CD4-positive, alpha-beta T cell treated with Interleukin-1 beta for 1 hour (primary cell): ENCODE measurements at places on chromosomes 7 and 10.

DNA sequence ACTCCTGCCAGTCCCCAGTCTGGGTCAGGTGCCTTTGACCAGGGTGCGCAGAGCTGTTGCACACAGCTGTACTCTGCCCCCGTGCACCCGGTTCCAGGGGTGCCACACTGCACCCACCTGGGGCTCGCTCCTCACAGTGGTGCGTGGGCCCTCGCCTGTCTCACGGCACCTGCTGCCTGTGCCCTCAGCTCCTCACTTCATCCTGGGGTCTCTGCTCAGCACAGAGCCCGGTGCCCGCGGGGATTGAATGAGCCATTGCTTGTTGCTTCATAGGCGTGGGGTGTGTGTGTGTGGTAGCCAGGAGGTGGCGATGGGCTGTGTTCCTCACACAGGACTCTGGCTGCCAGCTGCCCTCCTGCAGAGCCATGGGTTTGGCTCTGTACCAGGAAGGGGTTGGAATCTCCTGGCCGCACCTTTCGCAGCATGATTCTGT is 18.5 kb downstream of the EIF3B start:
- DNase-seq: no peak

DNA sequence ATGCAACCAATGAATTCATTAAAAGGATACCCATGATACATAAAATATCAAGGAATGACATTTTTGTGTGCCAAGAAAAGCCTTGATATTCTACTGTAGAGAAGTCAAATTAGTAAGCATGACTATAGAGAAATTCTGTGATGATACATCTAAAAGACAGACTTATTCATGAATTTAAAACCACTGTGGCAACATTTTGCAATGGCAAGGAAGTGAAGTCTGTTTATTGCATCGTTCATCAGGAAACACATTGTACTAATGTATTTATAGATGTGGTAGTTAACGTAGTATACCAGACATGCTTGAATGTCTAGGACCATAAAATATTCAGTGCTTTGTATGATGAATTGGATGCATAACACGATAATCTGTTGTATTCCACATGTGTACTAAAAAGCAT is 9.3 kb upstream of the CLEC5A start:
- DNase-seq: no peak

DNA sequence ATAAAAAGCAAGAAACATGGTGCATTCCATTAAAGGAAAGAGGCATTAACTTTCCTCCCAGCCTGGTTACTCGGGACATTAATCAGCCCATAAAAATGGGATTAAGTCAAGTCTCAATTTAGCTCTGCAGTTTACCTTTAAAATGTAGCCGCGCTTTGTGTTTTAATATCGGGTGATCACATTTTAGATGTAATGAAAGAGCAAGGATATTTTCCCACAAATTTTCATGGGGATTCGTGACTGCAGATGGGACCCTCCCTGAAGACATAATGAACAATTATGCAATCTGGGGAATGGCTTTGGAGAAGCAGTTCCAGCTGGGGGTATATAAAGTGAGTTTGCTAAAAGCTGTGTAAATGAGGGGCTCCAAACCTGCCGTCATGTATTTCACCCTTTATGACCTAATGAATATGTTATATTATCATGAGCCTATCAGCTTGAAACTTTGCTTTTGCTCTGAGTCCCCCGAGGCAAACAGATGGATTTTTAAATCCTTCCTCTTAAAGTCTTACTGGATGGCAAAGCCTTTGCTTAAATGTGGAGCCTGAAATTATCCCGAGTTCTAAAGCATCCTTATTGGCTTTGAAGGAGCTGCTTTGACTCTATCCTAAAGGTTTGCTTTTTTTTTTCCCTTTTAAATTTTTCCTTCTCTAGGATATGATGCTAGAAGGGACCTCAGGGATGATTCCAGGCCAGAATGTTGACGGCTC is 31.8 kb downstream of the BAMBI start:
- no peak for DNase-seq

GRCh38 chr7:110179037-110179436 is 911.9 kb upstream of the LRRN3 start:
- DNase-seq: no peak

- no peak for DNase-seq
Observed at GRCh38 chr10:21520949-21521348, 4.5 kb downstream of the SKIDA1 start.

DNA sequence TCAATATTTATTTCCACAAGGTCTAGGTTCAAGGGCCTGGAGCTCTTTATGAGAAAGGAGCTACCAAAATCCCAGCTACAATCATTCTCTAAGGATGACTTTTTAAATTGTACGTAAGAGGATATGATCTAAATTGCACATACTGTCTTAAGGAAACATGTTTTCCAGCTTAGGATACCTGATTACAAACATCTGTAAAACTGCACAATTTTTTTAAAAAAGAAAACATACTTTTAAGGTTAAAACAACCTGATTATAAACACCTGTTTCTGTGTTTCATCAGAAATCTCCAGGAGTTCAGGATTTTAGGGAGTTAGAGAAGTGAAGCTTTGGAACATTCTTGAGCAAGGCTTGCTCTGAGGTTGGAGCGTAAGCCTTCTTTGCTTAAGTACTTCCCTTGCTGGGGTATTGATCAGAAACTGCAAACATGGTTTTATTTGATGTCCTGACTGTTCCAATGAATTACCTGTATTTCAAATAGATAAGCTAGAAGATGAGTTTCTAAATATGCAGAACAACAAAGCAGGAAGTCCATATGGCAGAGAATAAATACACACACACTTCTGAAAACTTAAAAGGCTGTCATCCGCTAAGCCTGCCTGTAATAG is 248.6 kb downstream of the GFRA1 start:
- DNase-seq: no peak

- DNase-seq: no peak
Observed at GRCh38 chr10:114499116-114499515, 94.8 kb upstream of the AFAP1L2 start.

DNA sequence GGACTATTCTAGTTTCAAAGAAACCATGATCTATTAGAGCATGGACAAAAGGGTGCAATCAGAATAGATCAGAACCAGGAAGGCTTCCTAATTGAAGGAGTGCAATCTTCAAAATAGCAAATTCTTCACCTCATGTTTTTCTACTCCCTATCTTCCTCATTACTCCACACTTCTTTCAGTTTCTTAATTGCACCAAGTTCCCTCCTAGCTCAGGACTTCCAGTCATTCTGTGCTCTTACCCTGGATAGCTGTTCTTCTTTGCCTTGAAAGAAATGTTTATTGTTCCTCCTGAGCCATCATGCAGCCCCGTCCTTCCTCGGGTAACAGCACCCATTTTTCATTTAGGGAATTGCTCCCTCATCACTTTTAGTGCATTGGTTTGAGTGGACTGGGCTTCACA is 23.1 kb downstream of the TRPV5 start:
- no peak for DNase-seq

DNA sequence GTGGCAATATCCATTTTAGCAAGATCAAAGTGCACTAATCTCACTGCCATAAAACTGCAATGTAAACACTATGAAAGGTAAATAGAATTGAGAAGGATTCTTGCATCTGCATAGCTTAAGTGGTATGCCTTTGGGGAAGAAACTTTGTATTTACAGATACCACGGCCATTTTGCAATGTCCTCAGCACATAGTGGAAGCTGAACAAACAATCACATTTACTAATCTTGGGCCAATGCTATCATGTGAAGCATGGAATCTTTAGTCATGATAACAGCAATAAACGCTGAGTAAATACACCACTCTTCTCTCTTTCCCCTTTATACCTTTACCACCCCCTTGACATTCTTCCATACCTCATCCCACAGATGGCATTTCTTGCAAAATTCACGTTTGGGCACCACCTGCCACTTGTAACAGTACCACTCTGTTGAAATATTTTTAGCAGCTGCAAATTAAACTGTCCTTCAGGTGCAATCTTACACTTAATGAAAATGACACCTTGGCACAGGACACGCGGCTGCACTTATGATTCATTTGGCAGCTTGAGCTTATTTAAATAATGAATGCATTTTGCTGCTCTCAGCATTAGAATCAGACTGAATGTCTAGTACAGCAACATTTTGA is 171.8 kb downstream of the SEMA3A start:
- no peak for DNase-seq

DNA sequence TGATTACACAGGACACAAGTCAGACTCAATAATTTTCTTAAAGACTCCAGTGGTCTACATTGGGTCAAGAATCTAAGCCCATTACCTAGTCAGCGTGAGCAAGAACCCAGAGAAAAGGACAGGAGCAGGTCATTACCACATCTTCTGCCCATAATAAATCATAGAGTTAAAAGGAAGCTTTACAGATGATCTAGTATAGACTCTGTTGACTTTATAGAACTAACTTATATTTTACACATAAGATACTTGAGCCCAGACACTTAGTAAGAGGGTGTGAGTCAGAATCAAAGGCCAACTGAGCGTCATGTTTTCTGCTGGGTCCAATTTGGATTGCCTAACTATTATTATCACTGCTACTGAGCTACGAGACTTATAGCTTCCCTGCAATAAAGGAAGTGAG is 206.1 kb upstream of the NPSR1 start:
- no peak for DNase-seq

GRCh38 chr7:47940088-47941013 is 7.9 kb downstream of the PKD1L1 start:
- DNase-seq: no peak
